Panc1 (cell line): ENCODE measurements at places on chromosomes 2 and 18. TPM values are rescaled to one million over a fixed set of nuclear protein-coding genes. Genes with fewer than 3 reads are reported as not detected.

DNA sequence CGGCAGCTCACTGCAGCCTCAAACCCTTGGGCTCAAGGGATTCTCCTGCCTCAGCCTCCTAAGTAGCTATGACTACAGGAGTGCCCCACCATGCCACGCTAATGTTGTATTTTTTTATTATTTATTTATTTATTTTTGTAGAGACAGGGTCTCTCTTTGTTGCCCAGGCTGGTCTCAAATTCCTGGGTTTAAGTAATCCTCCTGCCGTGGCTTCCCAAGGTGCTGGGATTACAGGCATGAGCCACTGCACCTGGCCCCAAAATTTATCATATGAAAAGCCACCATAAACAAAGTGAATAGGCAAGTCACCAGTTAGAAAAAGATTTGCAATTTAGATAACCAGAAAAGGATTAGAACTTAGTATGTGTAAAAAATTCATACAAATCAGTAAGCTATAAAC lies 138.6 kb upstream of the NCK2 start:
- no peaks in the 10 kb centered on the region for H3K4me1 ChIP-seq
- H3K36me3 ChIP-seq = no peaks in the 10 kb centered on the region
- H3K27ac ChIP-seq = no peak overlapping the region
- no peak for DNase-seq
- no peak overlapping the region for H3K4me3 ChIP-seq

- no peak overlapping the region for H3K27ac ChIP-seq
- no peaks in the 10 kb centered on the region for H3K27me3 ChIP-seq
- H3K4me1 ChIP-seq = no peaks in the 10 kb centered on the region
- no peaks in the 10 kb centered on the region for H3K36me3 ChIP-seq
Measured at GRCh38 chr2:168584911-168585310, 128.8 kb downstream of the CERS6 start.

DNA sequence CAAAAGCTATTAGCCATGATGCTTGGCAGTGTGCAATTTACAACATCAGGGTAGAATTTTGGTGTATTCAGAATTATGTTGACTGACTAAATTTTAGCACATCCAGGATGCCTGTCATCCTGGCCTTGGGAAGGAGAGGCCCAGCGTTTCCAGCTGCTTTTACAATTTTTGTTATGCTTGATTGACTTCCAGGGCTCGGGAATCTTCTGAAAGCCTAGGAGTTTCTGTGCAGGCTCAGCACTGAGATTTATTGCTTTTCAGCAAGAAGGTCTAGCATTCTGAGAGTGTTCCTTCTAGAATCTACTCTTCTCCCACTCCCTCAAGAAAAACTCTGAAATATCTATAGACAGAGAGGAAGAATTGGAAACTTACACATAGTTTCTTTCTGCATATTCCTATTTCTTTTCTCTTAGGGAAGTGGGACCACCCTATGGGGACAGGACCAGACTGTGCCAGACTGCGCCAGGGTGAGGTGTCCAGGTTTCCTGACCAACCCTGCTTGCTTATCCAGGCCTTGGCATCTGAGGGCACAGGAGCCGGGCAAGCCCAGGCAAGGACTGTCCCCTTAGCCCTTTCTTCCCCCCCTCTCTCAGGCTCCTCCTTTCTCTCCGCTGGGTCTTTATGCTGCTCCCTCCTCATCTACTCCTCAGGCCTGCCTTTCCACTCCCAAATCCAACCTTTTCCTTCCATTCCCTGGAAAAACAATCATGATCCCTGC lies 26.9 kb downstream of the MAIP1 start:
- no peaks in the 10 kb centered on the region for H3K27me3 ChIP-seq
- H3K4me1 ChIP-seq = peaks cover 16% of the 10 kb centered on the region
- DNase-seq = no peak
- peak overlapping the region; percentile 37; the same call in 1 of the 2 replicates for H3K27ac ChIP-seq
- no peaks in the 10 kb centered on the region for H3K36me3 ChIP-seq

GRCh38 chr2:66714610-66715009 lies 279.7 kb downstream of the MEIS1 start:
- H3K36me3 ChIP-seq = no peaks in the 10 kb centered on the region
- no peak overlapping the region for H3K4me3 ChIP-seq
- H3K4me1 ChIP-seq = no peaks in the 10 kb centered on the region
- no peak overlapping the region for H3K27ac ChIP-seq

GRCh38 chr2:204913854-204914464 lies 368.7 kb downstream of the PARD3B start:
- no peak overlapping the region for H3K4me3 ChIP-seq
- no peaks in the 10 kb centered on the region for H3K27me3 ChIP-seq
- H3K36me3 ChIP-seq = no peaks in the 10 kb centered on the region
- H3K4me1 ChIP-seq = no peaks in the 10 kb centered on the region
- no peak for DNase-seq

DNA sequence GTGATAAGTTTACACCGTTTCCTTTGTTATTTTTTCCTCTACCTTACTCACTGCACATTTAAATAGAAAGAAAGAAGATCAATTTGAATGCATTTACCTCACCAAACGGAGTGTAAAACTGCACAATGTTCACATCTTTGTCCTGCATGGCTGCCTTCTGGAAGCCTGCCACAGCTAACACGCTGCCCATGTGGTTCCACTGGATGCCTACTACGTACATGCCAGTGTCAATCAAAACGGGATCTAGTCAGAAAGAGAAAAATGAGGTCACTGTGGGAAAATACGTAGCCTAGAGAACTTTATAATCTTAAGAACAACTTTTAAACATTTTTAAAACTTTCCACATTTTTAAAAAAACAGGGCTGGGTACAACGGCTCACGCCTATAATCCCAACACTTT lies 16.4 kb downstream of the WDR35 start:
- H3K36me3 ChIP-seq = peaks cover 15% of the 10 kb centered on the region
- no peaks in the 10 kb centered on the region for H3K27me3 ChIP-seq
- H3K4me3 ChIP-seq = no peak overlapping the region
- no peaks in the 10 kb centered on the region for H3K4me1 ChIP-seq
- no peak for DNase-seq
- no peak overlapping the region for H3K27ac ChIP-seq

- H3K4me1 ChIP-seq = no peaks in the 10 kb centered on the region
- H3K4me3 ChIP-seq = no peak overlapping the region
- no peaks in the 10 kb centered on the region for H3K27me3 ChIP-seq
- no peaks in the 10 kb centered on the region for H3K36me3 ChIP-seq
- no peak overlapping the region for H3K27ac ChIP-seq
- no peak for DNase-seq
Measured at GRCh38 chr2:8566774-8567468, 114.9 kb upstream of the ID2 start.

DNA sequence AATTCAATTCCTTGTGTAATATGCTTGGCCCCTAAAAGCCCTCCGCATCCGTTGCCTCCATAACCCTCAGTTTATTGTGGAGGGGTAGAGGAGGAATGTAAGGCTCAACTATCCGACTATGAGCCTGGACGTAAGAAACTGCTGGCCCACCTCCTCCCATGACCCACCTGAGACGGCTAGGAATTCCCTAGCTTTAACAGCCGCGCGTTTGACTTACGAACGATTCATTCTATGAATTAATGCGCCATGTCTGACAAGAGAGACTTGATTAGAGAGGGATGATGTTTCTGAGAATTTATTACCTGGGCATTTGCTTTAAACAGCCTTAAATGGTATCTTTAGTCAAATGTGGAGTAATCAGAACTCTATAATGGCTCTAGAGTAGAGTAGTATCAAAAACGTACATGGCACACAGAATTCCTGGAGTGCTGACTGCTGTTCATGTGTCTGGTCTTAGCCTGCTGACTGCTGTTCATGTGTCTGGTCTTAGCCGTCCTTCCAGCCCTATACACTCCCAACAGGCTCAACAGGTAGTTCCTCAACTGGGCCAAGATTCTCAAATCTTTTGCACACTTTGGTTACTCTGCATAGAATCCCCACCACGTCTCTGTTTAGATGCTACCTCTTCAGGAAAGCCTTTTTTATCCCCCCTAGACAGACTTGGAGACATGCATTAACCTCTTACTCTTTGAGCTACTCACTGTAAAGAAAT lies 899 bp upstream of the GFPT1 start:
- no peaks in the 10 kb centered on the region for H3K36me3 ChIP-seq
- H3K4me3 ChIP-seq = peak overlapping the region; percentile 94
- no peaks in the 10 kb centered on the region for H3K27me3 ChIP-seq
- peaks cover 10% of the 10 kb centered on the region for H3K4me1 ChIP-seq
- peak overlapping the region; percentile 87 for H3K27ac ChIP-seq

Gene IL1A
- total RNA-seq = not detected
